ENCODE measurements at places on chromosomes 1 and 21.

- DNase-seq: peak; percentile 85
Observed at GRCh38 chr1:18941221-18942141, 15.0 kb downstream of the IFFO2 start.

- no peak for DNase-seq
Observed at GRCh38 chr1:16727190-16728111, 12.9 kb upstream of the RNU1-4 start.

DNA sequence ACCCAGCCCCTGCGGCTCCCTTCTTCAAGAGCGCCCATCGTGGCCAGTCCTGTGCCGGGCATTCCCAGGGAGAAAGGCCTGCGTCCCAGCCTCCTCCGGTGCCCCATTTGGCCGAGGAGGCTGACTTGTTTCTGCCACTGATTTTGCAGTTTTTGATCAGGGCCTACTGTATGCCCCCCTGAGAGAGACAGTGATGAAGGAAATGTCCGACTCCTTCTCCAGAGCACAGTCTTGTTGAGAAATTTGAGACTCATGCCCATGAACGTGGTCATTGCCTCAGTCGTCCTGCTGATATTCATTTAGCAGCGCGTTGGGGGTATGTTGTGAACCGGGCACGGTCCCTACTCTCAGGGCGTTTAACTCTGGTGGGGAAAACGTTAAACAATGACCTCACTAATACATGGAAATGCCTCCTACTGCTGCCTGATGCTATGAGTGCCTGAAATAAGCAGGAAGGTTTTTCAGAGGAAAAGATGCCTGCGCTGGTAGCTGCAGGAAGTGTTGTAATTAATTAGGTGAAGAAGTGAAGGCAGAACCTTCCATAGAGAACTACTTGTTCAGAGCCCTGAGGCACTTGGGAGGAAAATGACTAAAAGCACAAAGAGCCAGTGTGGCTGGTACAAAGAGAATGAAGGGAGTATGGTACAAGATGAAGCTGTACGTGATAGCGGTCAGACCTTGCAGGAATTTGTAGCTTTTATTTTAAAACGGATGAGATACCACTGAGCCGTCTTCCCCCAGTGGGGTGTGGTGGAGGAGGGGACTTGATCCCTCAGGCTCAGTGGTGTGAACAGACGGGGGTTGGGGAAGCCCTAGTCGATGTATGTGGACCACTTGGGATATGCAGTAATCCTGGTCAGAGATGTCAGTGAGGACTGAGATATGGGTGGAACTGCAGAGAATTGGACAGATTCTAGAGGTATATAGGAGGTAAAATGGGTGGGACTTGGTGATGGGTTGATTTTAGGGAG is 730 bp downstream of the ZCCHC17 start:
- no peak for DNase-seq

DNA sequence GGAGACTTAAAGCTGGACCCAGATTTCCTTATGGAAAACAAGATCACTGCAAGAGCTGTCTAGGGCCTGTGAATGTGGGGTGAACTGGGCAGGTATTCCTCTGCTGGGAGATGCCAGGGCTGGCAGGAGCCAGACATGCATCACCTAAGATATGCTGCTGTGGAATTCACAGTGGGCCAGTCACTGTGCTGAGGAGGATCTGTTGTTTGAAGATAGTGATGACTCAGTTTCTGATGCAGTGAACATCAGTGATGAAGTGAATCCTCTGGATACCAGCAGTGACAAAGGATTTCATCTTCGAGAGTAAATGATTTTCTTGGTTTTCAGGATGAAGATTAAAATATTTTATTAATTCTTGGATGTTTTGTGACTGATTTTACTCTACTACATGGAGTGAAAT is 29.9 kb upstream of the CAMSAP2 start:
- DNase-seq: no peak

- no peak for DNase-seq
Observed at GRCh38 chr1:214287884-214288283, 6.9 kb downstream of the SMYD2 start.

DNA sequence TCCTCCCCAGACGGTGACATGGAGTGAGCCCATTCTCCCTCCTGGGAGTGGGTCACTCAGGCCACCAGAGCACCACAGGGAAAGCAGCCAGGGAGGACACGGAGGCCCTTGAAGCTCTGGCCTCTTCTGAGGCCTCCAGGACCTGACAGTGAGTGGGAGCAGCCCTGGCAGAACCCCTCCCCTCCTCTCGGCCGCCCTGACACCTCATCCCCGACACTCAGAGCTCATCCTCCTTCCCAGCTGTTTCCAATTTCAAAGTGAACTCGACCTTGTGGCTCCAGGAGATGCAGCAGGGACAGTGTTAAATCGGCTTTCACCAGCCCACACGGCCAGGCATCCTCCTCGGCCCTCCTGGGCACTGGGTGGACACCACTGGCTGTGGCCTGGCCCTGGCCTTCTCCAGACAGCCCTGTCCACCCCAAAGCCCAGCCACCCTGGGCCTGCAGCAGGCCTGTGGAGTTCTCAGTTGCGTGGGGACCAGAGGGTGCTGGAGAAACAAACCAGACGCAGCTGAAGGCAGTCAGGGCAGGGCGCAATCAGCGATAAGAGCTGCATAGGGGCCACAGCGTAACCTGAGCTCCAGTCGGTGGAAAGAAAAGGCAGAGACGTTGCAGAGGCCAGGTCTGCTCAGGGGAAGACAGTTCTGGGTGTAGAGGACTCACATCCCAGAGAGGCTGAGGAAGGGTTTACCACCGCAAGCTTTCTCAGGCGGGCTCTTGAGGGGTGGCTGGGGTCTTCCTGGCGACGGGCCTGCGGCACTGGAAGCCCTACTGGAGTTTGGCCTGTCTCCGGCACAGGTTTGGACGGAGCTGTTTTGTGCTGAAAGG is 27.1 kb downstream of the FTCD start:
- DNase-seq: no peak

Data from AG04450 (cell line).